ENCODE measurements at places on chromosomes 12 and 14.
A peak's percentile ranks its signal among the peaks of the same experiment; 100 is the strongest.

GRCh38 chr12:5796171-5796958, 148.7 kb downstream of the ANO2 start:
- DNase-seq = peak; percentile 50

DNA sequence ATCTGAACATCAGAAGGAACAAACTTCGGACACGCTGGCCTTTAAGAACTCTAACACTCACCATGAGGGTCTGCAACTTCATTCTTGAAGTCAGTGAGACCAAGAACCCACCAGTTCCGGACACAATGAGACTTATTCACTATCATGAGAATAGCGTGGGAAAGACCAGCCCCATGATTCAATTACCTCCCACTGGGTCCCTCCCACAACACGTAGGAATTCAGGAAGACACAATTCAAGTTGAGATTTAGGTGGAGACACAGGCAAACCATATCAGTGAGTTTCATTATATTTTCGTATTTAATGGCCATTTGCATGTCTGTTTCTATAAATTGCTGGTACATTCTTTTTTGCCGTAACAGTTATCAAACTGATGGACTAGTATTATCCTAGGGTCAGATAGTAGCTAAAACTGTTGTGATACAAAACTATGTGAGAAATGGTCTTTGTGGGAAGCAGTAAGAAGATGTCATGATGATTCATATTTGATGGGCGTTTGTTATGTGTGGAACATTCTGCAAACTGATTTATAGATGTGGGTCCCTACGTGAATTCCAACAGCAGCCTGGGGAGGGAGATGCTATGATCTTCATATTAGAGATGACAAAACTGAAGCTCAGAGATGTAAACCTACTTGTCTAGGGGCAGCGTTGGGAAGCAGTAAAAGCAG, 282.4 kb upstream of the TMEM132C start:
- DNase-seq = no peak

DNA sequence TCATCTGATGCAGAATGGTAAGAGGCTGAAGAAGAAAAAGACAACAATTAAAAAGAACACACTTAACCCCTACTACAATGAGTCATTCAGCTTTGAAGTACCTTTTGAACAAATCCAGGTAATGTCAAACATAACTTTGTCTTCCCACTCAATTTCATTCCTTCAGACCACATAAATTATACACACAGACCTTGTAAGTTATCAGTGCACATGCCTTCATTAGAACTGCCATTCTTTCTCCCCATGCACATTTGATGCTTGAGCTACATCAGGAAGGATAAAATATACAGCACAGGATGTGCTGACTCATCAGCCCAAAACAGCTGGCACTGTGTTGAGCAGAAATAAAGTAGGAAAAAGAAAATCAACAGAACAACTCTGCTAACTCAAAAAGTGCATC, 246.7 kb downstream of the PAWR start:
- DNase-seq = peak; percentile 23

GRCh38 chr14:61575126-61575525, 120.2 kb upstream of the HIF1A start:
- DNase-seq = no peak

- no peak for DNase-seq
Observed at GRCh38 chr12:52122904-52123303, 43.4 kb downstream of the SMIM41 start.

- DNase-seq = no peak
Observed at GRCh38 chr12:68279227-68280054, 26.0 kb upstream of the IL22 start.

DNA sequence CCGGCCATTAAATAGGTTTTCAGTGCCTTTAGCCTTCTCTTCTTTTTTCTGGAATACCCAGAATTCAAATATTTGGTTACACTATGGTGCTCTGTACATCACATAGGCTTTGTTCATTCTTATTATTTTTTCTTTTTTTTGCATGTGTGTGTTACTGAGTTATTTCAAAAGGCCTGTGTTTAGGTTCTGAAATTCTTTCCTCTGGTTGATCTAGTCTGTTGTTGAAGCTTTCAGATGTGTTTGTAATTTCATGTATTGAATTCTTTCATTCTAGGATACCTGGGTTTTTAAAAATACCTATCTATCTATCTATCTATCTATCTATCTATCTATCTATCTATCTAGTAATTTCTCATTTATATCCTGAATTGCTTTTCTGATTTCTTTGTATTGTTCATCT, 66.9 kb downstream of the FBXO33 start:
- DNase-seq = no peak

- DNase-seq = no peak
Observed at GRCh38 chr12:72717036-72717435, 444.9 kb downstream of the TRHDE start.

DNA sequence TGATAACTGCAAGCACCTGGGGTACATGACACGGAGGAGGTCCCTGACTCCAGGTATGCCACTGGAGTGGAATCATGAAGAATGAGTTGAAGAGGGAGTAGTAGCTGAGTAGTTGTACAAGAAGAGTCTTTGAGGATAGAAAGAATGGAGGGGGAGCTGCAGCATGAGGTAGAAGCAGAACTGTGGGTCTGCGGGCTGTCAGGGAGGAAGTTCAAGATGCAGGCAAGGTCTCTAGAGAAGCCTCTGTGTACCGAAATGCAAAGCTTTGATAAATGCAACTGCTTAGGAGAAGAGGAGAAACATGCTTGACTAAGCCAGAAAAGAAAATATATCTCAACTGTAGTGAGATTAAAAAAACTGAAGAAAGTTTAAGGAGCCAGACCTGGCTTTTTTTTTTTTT, 91.5 kb downstream of the CPNE8 start:
- peak; percentile 12 for DNase-seq

DNA sequence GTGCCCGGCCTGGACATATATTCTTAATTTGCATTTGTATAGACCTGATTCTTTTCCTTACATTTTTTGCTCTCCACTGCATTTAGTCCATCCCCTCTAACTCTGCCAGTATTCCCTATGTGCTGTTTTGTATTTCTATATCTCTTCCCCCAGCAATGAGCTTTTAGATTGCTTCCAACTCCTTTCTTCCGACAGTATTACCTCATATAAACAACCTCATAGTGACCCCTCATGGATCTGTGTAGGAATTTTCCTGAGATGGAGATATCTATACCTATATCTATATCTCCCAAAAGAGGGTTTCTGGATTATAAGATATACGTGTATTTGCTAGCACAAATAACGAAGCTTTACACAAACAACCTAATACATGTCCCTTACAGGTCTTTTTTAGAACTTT, 161.9 kb downstream of the CRADD start:
- DNase-seq = peak; percentile 46

GRCh38 chr12:77629141-77629540, 201.6 kb upstream of the NAV3 start:
- no peak for DNase-seq

DNA sequence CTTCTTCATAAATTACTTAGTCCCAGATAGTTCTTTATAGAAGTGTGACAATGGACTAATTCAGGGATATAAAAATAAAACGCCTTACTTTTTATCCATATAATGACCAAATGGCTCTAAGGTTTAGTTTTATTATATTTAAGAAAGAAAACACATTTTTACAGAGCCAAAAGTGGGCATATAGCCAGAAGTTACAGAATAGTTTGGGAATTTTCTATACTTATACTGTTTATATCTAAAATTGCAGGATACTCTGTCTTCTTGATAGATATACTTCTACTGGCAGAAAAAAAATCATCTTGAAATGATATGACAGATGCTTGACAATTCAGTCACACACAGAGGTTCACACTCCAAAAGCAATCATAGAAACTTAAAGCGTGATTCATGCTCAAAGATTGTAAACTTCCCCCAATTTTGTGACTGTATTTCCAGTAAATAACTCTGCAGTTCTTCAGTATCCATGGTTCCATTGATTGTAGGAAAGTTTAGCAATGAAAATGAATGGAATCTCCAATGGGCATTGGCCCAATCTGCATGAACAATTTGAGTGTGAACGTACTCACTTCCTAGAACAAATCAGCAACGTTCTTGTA, 307.8 kb downstream of the NOVA1 start:
- DNase-seq = peak; percentile 74

GRCh38 chr14:59274991-59275391, 86.5 kb downstream of the DAAM1 start:
- no peak for DNase-seq

DNA sequence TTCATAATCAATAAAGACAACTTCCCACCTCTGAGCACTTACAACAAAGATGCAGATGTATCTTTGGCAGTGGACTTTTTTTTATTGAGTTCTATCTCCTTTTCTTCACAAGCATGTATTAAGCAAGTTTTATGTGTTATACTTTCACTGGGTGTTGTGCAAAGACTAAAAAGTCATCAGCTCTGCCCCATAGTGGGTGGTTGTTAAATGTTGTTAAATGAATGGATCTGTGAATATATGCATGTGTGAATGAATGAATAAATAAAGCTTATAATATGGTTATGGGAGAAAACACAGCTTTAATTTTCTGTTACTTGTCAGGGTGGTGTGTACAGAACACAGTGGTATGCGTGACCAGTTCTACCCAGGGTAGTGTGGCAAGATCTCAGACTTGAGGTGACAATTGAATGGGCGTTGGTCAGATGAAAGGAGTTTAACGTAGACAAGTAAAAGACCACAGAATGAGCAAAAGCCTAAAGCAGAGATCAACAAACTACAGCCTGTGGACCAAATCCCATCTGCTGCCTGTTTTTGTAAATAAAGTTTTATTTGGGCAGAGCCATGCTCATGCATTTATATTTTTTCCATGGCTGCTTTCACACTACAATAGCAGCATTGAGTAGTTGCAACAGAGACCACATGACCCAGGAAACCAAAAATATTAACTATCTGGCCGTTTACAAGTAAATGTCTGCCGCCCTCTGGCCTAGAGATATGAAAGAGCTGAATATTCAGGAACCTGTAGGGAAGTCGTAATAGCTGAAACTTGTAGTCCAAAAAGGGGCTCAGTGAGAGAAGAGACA, 207.4 kb upstream of the EEA1 start:
- DNase-seq = no peak

DNA sequence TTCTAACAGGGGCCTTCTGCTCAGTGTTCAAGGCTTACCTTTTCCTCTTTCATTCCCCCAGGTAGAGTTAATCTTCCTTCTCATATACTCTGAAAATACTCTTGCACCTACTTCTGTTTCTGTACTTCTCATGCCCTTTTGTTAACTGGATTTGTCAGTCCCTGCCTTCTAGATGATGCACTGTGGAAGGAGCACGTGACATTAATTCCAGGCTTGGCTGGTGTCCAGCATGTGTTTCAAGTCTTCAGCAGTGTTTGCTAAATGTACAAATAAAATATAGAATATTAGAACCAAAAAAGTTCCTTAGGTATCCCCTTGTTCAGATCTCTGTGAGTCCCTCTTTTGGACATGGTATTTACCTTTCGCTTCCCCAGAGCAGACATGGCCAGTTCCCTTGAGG, 27.9 kb upstream of the EVL start:
- peak; percentile 62 for DNase-seq

- peak; percentile 30 for DNase-seq
Observed at GRCh38 chr14:77177702-77178101, 3.9 kb upstream of the TMEM63C start.

DNA sequence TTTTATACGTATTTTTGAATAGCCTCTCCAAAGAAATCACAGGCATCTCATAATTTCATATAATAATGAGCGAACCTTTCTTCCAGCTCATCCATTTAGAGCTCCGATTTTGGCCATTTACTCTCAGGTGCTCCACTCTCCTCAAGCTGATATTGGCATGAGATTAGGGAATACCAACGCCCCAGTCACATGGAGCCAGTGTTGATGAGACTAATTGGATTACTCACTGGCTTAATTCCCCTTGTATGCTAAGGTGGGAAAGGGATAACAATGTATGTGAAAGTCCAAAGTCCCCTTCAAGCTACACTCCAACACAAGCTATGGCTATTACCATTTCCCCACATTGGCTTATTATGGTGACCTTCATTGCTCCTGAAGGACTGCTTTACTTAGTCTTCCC, 76.6 kb upstream of the NAV3 start:
- no peak for DNase-seq

- peak; percentile 31 for DNase-seq
Observed at GRCh38 chr12:100359822-100360221, 2.9 kb downstream of the SLC17A8 start.

DNA sequence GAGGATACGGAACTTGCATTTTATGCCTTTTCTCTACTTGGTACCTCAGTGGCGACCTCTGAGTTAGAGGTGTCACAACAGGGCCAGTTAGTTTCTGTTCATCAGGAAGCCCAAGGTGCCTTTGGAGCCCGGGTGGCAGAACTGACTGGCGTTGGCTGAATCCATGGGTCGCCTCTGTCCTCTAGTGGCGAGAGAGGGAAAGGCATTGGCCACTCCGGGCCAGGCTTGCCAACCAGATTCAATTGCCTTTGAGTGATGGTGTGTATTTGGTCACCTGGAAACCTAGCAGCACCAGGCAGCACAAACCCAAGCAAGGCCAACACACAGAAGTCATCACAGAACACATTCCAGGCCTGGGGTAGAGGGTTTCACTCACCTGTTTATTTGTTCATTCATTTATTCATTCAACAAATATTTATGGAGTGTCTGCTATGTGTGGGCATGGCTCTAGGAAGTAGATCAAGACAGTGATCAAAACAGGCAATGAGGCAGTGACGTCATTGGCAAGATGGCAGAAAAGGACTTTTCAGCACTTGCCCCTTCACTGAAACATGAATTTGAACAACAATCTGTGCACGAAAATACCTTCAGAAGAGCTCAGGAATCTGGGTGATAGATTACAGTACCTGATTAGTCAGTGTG, 40.5 kb upstream of the KCNA5 start:
- DNase-seq = peak; percentile 52

- DNase-seq = no peak
Observed at GRCh38 chr14:30872602-30873001, 1.8 kb upstream of the COCH start.

GRCh38 chr12:27013611-27014084, 536 bp downstream of the TM7SF3 start:
- DNase-seq = peak; percentile 49

- no peak for DNase-seq
Observed at GRCh38 chr12:108479364-108480070, 35.6 kb upstream of the FICD start.

- DNase-seq = no peak
Observed at GRCh38 chr14:101357559-101358319, 203.6 kb upstream of the DIO3 start.

GRCh38 chr12:120012067-120012621, 23.1 kb downstream of the BICDL1 start:
- no peak for DNase-seq

DNA sequence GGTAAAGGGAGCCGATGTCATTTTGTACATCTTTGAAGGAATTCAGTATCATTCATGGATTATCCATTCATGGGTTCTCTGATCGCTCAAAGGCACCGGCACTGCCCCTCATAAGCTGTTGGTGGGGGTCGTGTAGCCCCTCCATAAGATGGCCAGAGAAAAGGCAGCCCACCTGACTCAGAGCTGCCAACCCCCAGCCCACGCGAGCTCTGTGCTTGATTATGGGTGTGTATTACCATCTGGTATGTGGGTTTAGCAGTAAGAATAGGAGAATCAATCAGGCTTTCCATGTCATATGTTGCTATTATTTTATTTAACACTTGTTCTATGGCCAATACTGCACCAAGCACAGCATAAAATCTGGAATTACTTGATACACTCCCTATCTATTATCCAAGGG, 32.1 kb upstream of the AMIGO2 start:
- no peak for DNase-seq
